Posterior vena cava (tissue), 2 donors: ENCODE measurements at places on chromosomes 5 and 9.

- DNase-seq = peak; percentile 73
Measured at GRCh38 chr9:134054891-134055811, 12.7 kb downstream of the BRD3 start.

DNA sequence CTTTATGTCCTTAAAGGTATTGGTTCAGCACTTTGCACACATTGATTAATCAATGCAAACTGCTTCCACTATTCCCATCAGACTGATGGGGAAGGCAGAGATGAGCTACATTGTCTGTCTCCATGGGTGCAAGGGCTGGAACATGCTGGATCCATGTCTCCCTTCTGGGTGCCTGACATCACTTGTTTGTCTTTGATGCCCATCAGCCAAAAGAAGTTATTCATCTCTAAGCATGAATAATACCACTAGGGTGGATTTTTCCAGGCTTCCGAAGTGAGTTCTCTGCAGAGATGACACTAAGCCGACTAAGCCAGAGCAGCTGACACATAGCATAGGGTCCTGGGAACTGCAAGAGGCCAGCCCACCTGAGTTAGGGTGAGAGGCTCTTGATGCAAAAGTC is 8.7 kb downstream of the FGF1 start:
- DNase-seq = no peak

- no peak for DNase-seq
Measured at GRCh38 chr5:31225118-31225517, 31.6 kb downstream of the CDH6 start.

GRCh38 chr5:56128113-56128512 is 105.0 kb downstream of the ANKRD55 start:
- no peak for DNase-seq

DNA sequence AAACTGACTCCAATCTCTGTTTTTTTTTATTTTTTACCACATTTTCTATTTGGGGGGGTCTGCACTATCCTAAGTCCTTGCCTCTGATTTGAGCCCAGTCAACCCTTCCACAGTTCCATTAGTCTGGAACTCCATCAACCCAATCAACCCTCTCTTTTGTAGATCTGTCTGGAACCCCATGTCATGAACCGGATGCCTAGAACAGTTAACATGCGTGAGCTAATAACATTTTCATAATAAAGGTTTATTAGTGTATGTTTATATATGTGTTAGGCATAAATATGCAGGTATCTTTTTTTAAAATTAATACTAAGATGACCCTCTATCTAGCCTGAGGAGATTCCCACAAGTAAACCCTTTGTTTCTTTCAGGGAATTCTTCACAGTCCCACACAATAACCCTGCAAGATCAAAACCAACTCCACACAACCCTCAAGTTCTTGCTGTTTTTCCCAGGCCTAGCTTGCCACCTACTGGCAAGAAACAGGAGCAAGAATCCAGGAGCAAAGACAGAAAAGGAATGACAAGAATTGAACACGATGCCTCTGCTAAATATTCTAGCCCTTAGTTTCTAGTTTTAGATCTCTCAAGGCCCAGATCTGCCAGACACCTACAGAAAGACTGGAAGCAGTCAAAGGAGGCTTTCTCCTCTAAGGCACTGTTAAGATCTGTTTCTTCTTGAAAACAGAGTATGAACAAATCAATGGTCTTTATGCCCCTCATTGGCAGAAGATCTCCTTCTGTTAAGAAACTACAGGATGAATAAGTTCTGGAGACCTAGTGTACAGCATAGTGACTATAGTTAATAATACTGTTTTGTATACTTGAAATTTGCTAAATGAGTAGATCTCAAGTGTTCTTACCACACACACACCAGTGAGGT is 100.4 kb downstream of the TRIM36 start:
- no peak for DNase-seq

- no peak for DNase-seq
Measured at GRCh38 chr5:8136271-8136670, 267.3 kb downstream of the MTRR start.

DNA sequence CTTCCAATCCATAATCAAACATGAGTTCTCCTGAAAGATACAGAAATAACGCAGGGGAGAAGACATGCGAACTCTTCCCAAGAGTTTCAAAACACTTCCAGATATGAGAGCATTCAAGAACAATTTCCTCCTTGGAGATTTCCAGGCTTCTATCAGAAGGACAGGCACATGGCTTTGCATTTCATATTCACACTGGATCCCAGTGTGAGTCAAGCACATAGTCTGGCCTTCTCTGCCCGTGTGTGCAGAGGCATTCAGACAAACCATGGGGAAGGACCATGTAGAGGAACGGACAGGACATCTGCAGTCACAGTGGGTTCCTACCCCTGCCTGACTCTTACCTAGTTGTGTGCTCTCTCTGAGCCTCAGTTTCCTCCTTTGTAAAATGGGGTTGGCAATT is 384.5 kb downstream of the NTRK2 start:
- DNase-seq = no peak

- no peak for DNase-seq
Measured at GRCh38 chr5:115321309-115321708, 24.9 kb upstream of the CCDC112 start.

GRCh38 chr5:11153670-11154382 is 392.8 kb upstream of the DAP start:
- no peak for DNase-seq

GRCh38 chr5:27311544-27311943 is 273.2 kb upstream of the CDH9 start:
- no peak for DNase-seq

DNA sequence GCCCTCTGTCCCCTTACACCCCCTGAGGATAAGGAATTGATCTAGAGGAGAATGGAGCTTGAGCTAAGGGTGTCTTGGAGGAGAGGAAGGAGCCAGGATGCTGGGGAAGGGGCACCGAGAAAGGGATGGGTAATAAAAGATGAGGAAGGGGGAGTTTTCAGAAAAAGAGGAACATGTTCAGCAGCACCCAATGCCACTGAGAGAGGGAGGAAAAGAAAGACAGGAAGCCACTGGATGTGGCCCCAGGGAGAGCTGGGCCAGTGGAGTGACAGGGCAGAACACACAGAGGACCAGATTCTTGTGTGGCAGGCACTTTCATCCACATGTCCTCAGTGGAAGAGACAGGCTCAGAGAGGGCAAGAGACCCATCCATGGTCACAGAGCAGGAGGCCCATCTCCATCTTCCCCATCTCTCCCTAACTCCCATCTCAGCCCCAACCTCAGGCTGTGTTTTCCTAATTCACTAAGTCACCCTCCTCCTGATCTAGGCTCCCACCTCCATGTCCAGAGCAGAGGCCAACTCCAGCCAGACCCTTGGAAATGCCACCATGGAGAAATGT is 7.2 kb downstream of the PFN3 start:
- no peak for DNase-seq

- no peak for DNase-seq
Measured at GRCh38 chr5:153480401-153480800, 10.1 kb upstream of the GRIA1 start.

DNA sequence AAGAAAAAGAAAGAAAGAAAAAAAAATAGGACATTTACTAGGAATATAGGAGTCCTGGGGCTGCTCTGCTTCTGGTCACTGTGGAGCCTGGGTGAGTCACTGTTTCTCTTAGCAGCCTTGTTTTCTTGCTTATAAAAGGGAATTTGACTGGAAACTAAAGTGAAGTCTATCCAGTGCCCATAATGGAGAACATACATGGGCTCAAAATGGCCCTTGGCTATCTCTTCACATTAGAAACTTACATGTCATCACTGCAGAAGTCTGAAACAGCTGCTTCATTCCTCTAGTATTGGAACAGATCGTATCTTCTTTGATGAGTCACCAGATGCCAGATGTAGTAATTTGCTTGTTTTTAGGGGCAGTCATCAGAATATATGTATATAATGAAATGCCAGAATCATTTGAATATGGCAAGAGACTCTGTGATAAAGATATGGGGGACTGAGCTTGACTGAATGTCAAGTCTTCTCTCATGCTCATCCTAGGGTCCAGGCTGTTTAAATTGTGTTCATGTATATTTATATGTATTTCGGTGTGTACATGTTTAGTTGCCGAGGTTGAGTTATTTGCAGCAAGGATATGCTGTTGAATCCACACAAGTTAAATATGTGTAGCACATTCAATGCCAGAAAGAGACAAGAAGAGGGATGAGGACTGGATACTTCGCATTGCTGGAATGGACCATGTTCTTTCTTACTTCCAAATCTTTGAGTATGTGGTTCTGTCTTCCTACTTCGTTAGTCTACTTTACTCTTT is 56.7 kb downstream of the SGCD start:
- DNase-seq = no peak

- DNase-seq = no peak
Measured at GRCh38 chr5:74361406-74362358, 278.8 kb downstream of the ENC1 start.

DNA sequence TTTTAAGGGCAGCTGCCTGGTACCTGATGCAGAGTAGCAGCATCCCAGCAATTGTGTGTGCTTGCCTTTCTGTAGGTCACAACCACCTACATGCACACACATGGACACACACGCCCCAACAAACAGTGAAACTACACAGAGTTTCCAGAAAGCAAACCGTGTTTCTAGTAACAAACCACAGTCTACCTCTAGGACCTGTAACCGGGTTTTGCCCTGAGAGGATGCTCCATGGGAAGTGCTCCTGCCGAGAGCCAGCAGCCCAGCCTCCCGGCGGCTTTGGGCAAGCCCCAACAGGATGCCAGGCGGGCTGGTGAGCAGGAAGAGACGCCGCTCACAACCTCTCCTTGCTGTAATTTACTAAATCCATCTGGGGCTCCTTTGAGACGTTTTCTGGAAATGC is 4.1 kb upstream of the TCF7 start:
- DNase-seq = no peak

- no peak for DNase-seq
Measured at GRCh38 chr5:167512111-167512510, 779.3 kb upstream of the WWC1 start.

GRCh38 chr5:31962871-31963307 is 211.2 kb downstream of the GOLPH3 start:
- no peak for DNase-seq

DNA sequence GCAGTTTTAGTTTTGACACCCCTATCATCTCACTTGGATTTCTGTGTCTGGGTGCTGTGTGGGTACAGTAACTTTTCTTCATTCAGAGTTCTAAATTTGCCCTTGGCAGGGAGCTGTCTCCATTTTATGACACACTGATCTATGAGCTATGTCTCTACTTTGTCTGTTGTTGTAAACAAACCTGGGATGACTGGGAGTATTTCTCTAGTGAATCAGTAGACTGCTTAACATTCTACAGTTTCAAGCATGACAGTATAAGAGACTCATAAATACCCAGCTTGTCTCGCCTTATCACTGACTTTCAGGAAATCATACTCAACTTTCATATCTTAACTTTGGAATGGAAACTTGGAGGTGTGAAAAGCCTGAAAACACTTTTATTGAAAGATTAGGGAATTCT is 212.1 kb upstream of the NUDT12 start:
- no peak for DNase-seq

DNA sequence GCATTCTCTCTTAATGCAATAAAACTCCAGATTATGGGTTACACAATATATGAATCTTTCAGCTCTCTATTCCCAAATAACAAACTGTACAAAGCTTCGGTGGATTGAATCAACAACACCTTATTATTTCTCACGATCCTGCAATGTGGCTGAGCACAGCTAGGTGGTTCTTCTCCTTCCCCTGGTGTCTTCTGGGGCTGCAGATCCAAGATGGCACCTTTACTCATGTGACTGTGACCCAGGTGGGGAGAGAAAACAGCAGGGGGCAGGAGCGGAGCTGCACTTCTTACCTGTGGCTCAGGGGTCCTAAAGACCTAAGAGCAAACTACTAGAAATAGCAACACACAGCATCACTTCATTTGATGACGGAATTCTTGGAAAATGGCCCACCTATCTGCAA is 233.1 kb downstream of the IRX1 start:
- DNase-seq = no peak

- DNase-seq = no peak
Measured at GRCh38 chr5:69312459-69313160, 20.0 kb downstream of the CCDC125 start.

DNA sequence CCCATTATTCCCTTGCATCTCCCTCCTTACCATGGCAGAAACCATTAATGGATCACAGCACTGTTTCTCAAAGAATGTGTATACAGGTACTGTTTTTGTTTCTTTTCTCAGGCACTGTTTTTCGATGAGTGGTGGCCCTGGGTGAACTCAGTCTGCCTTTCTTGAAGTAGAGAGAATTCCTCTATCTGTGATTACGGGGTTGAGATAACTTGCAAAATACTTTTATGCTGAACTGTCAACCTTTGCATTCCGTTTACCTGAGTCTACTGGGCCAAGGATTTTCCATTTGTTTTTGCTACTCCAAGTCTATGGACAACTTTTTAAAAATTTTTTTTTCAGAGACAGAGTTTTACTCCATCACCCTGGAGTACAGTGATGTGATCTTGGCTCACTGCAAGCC is 82.7 kb upstream of the CLINT1 start:
- no peak for DNase-seq

- DNase-seq = no peak
Measured at GRCh38 chr5:98568336-98568735, 205.1 kb upstream of the RGMB start.

GRCh38 chr5:132263548-132264261 is 6.2 kb downstream of the PDLIM4 start:
- DNase-seq = peak; percentile 94

- DNase-seq = peak; percentile 80
Measured at GRCh38 chr5:56608217-56608925, 207.0 kb upstream of the MAP3K1 start.

DNA sequence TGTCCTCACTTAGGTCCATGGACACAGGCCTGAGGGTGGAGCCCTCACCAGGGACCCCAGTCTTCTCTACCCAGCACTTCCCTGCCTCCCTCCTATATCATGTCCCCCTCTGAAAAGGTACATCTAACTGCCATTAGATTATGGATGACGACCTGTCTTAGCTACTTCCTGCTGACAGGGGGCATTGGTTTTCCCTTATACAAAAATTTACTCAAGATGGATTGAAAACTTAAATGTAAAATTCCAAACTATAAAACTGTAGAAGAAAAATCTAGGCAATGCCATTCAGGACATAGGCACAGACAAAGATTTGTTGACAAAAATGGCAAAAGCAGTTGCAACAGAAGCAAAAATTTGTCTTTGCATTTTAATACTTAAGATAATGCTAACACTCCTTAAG is 623.2 kb upstream of the FAM174A start:
- no peak for DNase-seq
